ENCODE measurements at places on chromosomes 1 and 21.

DNA sequence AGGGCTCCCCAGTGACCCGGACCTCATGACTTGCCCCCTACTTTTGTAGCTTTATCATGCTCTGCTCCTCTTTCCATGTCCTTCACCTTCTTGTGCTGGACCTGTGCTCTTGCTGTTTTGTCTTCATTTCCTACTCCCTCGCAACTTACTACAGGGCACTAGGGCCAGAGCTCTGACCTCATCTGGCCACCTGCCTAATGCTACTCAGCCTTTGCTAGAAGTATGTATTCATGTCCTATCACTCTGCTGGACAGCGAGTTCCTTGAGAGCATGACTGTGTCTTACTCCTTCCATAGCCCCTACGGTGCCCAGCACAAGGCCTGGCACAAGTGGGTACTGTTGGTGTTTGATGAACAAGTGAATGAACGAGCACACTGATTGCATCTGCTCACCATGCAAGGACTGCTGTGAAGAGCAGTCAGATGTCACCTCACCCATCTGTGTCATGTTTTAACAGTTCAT, 1.9 kb downstream of the MTFR1L start:
- no peak for DNase-seq

- no peak for DNase-seq
These were observed 182.6 kb upstream of the KCNK2 start for GRCh38 chr1:214899908-214900460.

- no peak for DNase-seq
These were observed 124.0 kb upstream of the ERG start for GRCh38 chr21:38622081-38622826.

- no peak for DNase-seq
These were observed 13.9 kb downstream of the ADAM30 start for GRCh38 chr1:119882132-119883049.

GRCh38 chr1:37056325-37056724, 22.0 kb upstream of the GRIK3 start:
- DNase-seq: no peak

- DNase-seq: peak; percentile 13
These were observed 1.0 kb downstream of the EGLN1 start for GRCh38 chr1:231420959-231421545.

DNA sequence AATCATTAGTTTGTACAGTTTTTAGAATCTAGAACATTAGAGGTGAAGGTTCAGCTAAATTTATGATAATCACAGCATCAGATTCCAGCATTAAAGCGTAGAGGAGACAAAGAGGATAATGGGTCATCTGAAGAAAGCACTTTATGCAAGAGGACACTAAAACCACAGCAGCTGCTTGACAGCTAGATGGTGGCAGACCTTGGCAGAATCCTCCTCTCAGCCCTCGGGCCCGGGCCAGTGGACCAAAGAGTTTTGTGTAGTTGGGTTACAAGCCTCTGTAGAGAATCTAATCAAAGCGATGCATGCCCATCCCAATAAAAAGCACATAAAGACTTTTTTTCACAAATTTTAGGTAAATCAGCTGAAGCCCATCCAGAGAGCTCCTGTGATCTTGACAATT, 59.4 kb downstream of the AK5 start:
- no peak for DNase-seq
